NCI-H2227 treated with DMSO at 0.1 percent for 48 hours (cell line): ENCODE measurements at places on chromosomes 1 and 21.
A peak's percentile ranks its signal among the peaks of the same experiment; 100 is the strongest.

DNA sequence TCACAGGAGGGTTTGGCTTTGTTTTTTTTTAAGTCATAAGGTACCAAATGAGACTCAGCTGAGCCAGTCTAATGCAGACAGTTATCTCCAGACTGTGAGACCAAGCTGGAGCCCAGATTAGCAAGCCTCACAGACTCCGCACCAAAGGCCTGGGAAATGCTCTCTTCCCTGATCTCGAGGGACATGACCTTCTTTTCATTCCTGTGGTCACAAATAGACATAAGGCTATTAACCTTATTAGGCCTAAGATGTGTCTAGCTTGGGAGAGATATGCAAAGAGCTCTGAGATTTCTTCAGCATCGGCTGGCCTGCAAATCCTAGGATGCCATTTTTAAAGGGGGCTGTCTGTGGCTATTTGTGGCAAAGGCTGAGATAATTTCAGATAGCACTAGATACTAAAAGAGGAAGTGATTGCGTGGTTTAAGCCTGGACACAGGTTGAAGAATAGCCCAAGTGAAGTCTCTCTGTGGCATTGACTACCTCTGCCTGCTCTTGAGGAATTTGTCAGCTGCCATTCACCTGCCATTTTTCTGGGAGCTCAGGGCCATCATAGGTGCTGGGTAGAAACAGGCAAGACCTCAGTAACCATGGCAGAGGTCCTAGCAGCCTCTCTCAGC is 301.3 kb downstream of the SIPA1L2 start:
- no peak for DNase-seq

- no peak for DNase-seq
Observed at GRCh38 chr1:235221653-235222375, 60.8 kb upstream of the RBM34 start.

DNA sequence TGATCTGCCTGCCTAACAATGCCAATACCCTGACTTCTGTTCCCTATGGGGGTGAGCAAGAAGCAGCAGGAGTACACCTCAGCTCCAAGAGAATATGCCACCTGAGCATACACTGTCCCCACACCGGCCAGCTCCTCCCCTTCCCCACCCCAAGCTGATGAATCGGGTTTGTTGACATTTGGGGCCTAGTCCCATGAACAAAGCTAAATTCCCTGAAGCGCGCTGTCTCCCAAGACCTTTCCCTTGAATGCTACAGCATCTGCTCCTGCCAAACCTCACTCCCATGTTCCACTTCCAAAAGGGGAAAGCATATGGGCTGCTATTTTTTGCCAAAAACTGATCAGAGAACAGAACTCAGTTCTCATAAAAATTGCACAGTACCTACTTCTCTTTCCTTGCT is 220.4 kb upstream of the CAMK1G start:
- no peak for DNase-seq

DNA sequence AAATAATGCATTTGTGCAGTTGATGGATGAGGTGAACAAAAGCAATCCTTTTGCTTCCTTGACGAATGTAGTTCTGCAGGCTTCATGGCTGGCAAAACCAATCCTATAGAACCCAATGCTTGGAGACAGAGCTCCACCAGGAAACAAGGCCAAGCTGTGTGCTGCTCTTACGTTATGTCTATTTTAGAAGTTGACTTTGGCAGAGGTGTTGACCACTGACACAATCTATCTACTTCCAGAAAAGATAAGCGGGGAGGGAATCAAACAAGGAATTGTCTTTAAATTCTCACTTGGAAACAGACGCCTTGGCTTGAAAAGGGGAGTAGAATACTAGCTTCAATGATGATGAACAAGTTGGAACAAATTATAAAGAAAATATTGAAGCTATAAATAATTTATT is 211.2 kb downstream of the SETD4 start:
- DNase-seq = no peak

DNA sequence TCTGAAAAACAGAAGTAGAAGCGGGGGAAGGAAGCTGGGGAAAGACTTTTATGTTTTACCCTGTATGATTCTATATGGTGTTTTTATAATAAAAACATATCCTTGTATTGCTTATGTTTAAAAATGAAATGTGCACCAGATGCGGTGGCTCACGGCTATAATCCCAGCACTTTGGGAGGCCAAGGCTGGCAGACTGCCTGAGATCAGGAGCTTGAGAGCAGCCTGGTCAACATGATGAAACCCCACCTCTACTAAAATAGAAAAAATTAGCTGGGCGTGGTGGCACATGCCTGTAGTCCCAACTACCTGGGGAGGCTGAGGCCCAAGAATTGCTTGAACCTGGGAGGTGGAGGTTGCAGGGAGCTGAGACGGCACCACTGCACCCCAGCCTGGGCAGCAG is 155.4 kb downstream of the SMYD3 start:
- no peak for DNase-seq

DNA sequence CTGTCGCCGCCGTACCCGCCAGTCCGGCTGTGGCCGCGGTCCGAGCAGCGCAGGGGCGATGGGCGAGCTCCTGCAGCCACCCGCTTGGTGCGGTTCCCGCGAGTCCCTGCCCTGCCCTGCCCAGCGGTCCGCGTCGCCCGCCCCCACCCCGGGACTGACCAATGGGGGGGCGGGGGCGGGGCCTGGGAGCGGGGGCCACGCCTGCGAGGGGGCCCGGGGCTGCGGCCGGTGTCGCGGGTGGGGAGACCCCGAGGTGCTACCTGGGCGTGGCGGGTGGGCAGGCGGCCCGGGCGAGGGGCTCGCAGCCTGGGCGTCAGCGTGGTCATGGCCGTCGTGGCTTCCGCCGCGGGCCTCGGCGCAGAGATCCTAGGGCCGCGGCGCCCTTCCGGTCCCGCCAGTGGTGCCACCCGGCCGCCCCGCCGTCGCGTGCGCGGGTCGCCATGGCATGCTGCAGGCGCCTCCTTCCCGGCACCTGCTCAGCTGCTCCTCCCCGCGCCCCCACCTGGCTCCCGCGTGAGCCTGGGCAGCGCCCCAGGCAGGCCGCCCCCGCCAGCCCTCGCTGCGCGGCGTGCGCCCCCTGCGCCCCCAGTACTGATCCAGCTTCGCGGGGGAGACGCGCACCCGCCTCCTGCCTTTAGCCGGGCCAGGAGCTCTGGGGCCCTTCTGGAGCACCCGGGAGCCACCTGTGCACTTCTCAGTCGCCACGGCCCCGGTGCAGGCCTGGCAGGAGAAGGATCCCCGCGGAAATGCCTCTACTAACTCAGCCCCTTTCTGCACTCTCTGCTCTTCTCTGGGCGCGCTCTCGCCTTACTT is at the start of gene BMP8B:
BMP8B (minus strand) TSS at position 108 of the 813 bp plus-strand sequence. CDS start 380 bp downstream, outside the sequence.
- DNase-seq = peak; percentile 67
